Common myeloid progenitor, CD34-positive (primary cell): ENCODE measurements at places on chromosomes 3 and 15.
A peak's percentile ranks its signal among the peaks of the same experiment; 100 is the strongest.

DNA sequence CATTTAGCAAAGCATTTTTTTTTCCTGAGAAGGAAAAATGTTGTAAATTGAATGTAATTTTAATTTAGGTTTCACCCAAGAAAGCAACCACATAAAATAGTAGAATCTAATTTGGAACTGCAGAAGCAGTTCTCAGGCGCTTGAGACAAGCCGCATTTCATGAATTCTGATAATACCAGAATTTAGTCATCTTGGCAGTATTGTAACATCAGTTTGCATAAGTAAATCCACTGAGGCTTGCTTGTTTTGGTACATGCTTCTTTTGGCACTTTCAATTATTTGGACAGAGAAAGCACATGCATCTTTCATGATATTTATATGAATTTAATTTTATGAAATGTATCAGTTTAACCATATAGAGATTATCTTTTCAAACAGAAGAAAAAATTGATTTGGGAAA is 389.7 kb upstream of the ROBO1 start:
- no peaks in the 10 kb centered on the region for H3K27me3 ChIP-seq
- no peak overlapping the region for H3K4me3 ChIP-seq
- DNase-seq = no peak
- H3K4me1 ChIP-seq = no peaks in the 10 kb centered on the region

GRCh38 chr3:59546522-59546921 is 496.7 kb upstream of the CFAP20DC start:
- H3K4me1 ChIP-seq = peaks cover 5% of the 10 kb centered on the region
- H3K27me3 ChIP-seq = no peaks in the 10 kb centered on the region
- DNase-seq = no peak
- H3K4me3 ChIP-seq = no peak overlapping the region

DNA sequence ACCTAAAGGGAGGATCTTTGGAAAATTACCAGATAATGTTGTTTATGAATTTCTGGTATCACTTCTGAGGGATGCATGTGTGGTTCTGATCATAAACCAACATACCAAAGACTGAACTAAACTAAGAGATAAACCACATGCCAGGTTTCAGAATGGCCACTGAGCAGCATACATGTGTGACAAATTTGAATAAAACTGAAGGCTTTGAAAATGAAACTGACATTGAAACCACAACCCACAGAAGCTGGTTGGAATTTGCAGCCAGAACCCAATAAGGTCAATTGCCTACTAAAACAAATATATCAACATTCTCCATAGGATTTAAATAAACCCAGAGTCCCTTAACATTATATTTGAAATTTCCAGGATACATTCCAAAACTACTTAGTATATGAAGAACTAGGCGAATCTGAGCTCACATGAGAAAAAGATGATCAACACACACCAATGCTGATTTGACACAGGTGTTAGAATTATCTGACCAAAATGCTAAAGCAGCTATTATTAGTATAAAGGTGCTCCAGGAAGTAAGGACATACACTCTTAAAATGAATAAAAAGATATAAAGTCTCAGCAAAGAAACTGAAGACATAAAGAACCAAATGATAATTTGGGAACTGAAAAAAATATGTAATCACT is 125.0 kb downstream of the ZNF280D start:
- no peaks in the 10 kb centered on the region for H3K27me3 ChIP-seq
- H3K27ac ChIP-seq = no peak overlapping the region
- peak; percentile 49 for DNase-seq

DNA sequence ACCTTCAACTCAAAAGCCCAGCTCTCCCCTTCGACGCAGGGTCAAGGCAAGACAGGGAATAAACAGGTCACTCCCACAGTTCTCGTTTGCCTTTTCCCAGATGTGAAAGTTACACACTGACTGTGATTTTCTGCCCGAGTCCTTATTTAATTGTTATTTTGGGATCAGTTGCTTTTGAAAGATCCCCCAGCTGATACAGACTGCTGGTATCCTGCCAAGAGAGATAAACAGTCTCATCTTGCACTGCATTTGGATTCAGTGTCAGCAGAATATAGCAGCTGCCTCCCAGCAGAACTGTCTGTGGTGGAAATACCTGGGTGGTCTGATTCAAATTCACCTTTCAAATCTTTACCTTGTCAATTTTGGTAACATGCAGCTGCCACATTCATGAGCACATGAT is 56.0 kb upstream of the FAM3D start:
- no peak overlapping the region for H3K4me3 ChIP-seq
- H3K27me3 ChIP-seq = no peaks in the 10 kb centered on the region
- H3K27ac ChIP-seq = no peak overlapping the region
- no peak for DNase-seq
- H3K36me3 ChIP-seq = no peaks in the 10 kb centered on the region

DNA sequence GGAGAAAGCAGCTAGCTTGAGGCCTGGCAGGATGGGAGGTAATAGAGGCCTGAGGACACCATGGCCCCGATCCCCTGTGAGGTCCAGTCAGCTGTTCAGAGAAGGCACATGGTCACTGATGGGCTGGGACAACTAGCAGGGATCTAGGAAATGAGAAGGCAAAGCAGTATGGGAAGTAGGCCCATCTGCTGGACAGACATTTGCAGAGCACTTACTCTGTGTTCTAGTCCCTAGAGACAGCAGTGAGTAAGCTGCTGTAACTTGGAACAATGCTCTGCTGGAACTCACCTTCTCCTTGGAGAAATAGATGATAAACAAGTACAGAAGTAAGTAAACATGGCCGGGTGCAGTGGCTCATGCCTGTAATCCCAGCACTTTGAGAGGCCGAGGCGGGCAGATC is 7.1 kb downstream of the ECE2 start:
- H3K4me1 ChIP-seq = no peaks in the 10 kb centered on the region
- H3K27me3 ChIP-seq = peaks cover 12% of the 10 kb centered on the region
- no peak overlapping the region for H3K27ac ChIP-seq
- H3K4me3 ChIP-seq = no peak overlapping the region
- no peaks in the 10 kb centered on the region for H3K36me3 ChIP-seq

GRCh38 chr3:127598841-127599570 is 795 bp downstream of the MCM2 start:
- H3K4me3 ChIP-seq = peak overlapping the region; percentile 88
- H3K27ac ChIP-seq = peak overlapping the region; percentile 81
- H3K4me1 ChIP-seq = peaks cover 22% of the 10 kb centered on the region
- peaks cover 38% of the 10 kb centered on the region for H3K36me3 ChIP-seq
- no peak for DNase-seq

DNA sequence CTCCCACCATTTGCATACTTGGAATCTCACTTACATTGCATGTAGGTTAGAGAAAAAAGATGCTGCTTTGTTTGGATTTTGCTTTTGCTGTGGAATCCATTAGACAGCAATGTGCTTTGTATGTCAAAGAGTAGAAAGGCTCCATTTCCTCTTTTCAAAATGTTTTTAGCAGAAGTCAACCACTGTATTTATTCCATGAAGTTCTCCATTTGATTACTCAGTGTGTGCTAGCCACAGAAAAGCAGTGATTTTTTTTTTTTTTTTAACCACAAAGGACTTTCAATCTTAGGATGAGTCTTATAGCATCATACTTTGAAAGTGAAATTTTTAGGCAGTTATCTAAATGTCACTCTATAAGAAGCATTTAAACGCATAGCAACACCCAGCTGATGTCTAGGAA is 285.0 kb upstream of the ADAMTS9 start:
- no peaks in the 10 kb centered on the region for H3K27me3 ChIP-seq
- no peaks in the 10 kb centered on the region for H3K4me1 ChIP-seq
- no peaks in the 10 kb centered on the region for H3K36me3 ChIP-seq
- H3K4me3 ChIP-seq = no peak overlapping the region
- peak; percentile 31 for DNase-seq

GRCh38 chr3:96027718-96028117 is 786.7 kb upstream of the EPHA6 start:
- no peak for DNase-seq
- no peak overlapping the region for H3K4me3 ChIP-seq
- no peaks in the 10 kb centered on the region for H3K27me3 ChIP-seq
- no peaks in the 10 kb centered on the region for H3K4me1 ChIP-seq
- no peaks in the 10 kb centered on the region for H3K36me3 ChIP-seq

- no peaks in the 10 kb centered on the region for H3K4me1 ChIP-seq
- no peak overlapping the region for H3K4me3 ChIP-seq
- no peaks in the 10 kb centered on the region for H3K27me3 ChIP-seq
These were observed 13.0 kb upstream of the UBR1 start for GRCh38 chr15:43118829-43119228.

DNA sequence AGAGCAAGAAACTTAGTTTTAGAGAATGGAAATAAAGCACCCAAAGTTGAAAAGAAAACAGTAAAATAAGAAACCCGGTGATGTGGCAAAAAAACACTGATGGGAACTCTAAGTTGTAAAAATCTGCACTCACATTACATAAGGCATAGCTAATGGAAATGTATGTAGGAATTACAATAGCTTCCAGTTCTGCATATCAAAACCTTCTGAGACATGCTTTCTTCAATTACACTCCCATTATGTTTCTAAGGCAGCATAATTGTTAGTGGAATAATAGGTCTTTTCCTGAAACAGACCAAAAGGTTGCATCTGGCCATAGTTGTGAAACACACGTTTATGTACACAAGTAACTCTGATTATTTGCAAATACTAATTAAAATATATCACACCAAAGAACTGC is 41.4 kb downstream of the SLC30A4 start:
- no peaks in the 10 kb centered on the region for H3K36me3 ChIP-seq
- no peaks in the 10 kb centered on the region for H3K27me3 ChIP-seq
- H3K4me3 ChIP-seq = no peak overlapping the region

DNA sequence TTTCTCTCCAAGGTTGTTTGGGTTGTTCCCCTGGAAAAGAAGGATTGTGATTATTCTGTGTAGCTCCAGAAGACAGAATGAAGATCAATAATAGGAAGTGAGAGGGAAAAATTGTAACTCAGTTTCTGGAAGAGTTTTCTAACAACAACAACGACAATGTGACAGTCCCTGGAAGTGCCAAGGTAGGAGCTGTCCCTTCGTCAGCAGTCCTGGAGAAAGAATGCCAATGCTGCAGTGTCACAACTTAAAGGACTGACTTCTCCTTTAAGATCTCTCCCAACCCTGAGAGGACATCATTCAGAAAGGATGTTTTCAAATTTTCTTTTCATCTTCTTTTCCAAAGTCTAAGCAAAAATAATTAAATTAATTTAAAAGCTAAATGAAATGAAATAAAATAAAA is 136.4 kb upstream of the GAP43 start:
- H3K4me3 ChIP-seq = no peak overlapping the region
- no peak for DNase-seq
- H3K27ac ChIP-seq = no peak overlapping the region
- H3K36me3 ChIP-seq = no peaks in the 10 kb centered on the region
- no peaks in the 10 kb centered on the region for H3K4me1 ChIP-seq

DNA sequence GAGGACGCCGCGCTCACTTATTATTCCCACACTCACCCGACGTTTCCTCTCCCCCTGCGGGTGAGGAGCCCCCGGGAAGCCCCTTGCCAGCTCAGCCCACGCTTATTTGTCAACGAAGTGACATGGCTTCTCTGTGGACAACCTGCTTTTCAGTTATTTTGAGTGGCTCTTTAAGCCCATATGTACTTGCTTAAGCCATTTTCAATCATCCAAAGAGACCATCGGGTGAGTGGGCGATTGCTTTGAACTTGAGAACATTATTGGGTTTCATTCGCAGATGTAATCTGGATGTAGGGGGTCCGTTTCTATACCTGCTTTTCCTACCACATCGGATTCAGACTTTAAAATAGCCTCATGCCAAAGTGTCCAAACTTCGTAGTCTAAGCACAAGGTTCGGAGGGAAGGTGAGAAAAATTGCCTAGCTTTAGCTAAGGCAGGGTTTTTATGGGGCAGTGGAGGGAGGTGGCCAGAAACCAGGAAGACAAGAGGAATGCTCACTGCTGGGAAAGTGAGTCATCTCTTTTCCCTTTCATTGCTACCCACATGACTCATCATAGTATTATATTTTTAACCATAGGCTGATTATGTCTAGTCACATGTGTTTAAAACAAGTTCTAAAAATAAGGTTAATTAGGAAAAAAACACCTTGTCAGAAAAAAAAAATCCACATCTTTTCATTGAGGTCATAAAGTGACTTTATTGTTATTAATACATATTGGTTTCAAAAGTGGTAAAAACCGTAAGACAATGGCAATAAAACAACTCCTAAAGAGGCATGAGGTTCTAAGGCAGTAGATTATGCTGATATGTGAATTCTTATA is 773.1 kb upstream of the NR2F2 start:
- no peaks in the 10 kb centered on the region for H3K4me1 ChIP-seq
- no peaks in the 10 kb centered on the region for H3K36me3 ChIP-seq
- H3K4me3 ChIP-seq = no peak overlapping the region
- no peak for DNase-seq
- H3K27ac ChIP-seq = no peak overlapping the region
- H3K27me3 ChIP-seq = peaks cover 21% of the 10 kb centered on the region

DNA sequence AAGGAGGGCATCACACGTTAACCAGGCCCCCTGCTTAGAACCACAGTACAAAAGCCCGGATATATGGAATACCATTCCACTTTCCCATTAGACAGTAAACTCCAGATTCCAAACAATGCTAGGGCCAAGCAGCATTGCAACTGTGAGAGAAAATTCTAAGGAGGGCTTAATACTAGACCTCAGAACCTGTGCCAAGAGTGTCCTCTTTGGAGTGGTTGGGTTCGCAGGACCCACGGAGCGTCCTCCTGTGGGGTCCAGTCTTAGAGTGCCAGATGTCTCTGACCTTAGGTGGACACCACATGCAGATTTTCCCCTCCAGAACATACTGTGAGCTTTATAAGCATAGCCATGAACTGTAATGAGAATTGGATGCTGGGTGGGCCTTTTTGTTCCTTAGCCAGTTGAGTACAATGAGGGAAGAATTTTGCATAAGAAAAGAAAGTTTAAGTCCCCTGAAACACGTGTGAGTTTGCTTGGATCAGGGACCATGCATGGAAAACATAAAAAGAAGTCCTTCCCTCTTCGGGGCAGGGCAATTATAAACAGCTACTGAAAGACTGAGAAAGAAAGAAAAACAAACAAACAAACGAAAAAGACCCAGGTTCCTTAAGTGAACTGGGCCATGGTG is 325.7 kb downstream of the NEK10 start:
- no peak overlapping the region for H3K4me3 ChIP-seq
- no peak for DNase-seq
- H3K4me1 ChIP-seq = no peaks in the 10 kb centered on the region
- H3K36me3 ChIP-seq = no peaks in the 10 kb centered on the region
- no peak overlapping the region for H3K27ac ChIP-seq
- no peaks in the 10 kb centered on the region for H3K27me3 ChIP-seq

- no peaks in the 10 kb centered on the region for H3K27me3 ChIP-seq
- DNase-seq = no peak
- no peak overlapping the region for H3K27ac ChIP-seq
- no peak overlapping the region for H3K4me3 ChIP-seq
- peaks cover 11% of the 10 kb centered on the region for H3K36me3 ChIP-seq
These were observed 90.8 kb downstream of the MCTP2 start for GRCh38 chr15:94322141-94322540.

GRCh38 chr3:11230832-11231231 is 41.4 kb upstream of the ATG7 start:
- H3K36me3 ChIP-seq = no peaks in the 10 kb centered on the region
- H3K4me3 ChIP-seq = no peak overlapping the region
- DNase-seq = no peak

- no peak overlapping the region for H3K27ac ChIP-seq
- H3K4me3 ChIP-seq = no peak overlapping the region
- no peaks in the 10 kb centered on the region for H3K36me3 ChIP-seq
- no peak for DNase-seq
- H3K4me1 ChIP-seq = no peaks in the 10 kb centered on the region
These were observed 37.8 kb upstream of the UACA start for GRCh38 chr15:70801109-70801508.
